ENCODE measurements at places on chromosomes 16 and 17.

GRCh38 chr16:12199524-12199923 lies 223.0 kb downstream of the SNX29 start:
- no peak for DNase-seq

DNA sequence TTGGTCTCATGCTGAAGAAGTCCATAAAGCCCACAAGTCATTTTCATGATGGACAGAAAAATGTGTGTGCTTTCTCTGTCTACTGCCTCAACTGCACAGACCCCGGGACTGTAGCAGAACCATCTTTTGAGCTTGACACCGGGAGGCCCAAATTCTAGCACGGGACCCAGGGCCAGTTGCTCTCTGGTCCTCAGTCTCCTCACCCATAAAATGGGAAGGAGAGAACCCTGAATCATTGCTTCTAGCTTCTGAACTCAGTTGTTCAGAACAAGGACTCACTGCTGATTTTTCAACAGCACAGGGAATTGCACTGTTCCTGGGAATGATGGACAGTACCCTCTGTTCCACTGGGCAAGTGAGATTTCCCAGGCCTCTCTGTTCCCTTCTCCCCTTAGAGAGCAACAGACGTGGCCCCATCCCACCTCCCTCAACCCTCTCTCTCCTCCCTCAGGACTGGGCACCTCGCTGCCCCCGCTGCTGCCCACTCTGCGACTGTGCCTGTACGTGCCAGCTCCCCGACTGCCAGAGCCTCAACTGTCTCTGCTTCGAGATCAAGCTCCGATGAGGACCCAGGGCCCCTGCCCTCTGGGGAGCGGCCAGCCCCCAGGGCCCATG lies 2.2 kb upstream of the ALDOA start:
- DNase-seq = no peak

- DNase-seq = no peak
Observed at GRCh38 chr16:14527411-14528044, 102.5 kb downstream of the PARN start.

DNA sequence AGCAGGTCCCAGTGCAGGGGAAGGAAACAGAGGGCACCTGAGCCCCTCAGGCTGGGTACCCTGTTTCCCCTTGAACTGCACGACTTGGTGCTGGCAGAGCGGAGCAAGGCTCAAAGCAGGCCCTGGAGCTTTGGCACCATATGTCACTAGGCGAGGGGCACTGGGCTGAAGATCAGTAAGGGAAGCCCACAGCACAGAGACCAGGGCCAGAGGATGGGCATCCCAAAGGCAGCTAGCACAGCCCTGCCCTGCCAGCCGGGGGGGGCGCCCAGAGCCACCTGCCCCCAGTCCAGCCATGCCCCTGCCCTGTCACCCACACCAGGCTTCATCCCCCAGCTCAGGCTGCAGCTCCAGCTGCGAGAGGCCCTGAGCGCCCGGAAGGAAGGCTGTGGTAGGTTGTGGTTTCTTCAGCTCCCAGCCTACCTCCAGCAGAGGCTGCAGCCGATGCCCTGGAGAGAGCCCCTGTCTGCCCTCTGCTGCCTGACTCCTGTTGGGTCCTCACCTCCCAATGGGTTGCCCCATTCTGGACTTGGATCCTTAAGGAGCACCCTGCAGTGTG lies 10.9 kb downstream of the NHERF1 start:
- peak; percentile 53 for DNase-seq

- no peak for DNase-seq
Observed at GRCh38 chr16:66486773-66487579, 59.9 kb downstream of the BEAN1 start.
